H4 (cell line): ENCODE measurements at places on chromosomes 13 and 19. TPM values are rescaled to one million over a fixed set of nuclear protein-coding genes. Genes with fewer than 3 reads are reported as not detected.

CYP4F3 gene
- total RNA-seq = 0.08 and 0.17 TPM in 2 replicates

CEACAM4 gene
- not detected in 2 replicates for total RNA-seq

LGALS4 gene
- total RNA-seq = 0.54 and 1.3 TPM in 2 replicates

ELSPBP1 gene
- 0.08 and 0.68 TPM in 2 replicates for total RNA-seq

CEACAM7 gene
- not detected in 2 replicates for total RNA-seq

TMEM221 gene
- total RNA-seq = 0.27 and 1.1 TPM in 2 replicates

MIER2 gene
- 2.8 and 5.1 TPM in 2 replicates for total RNA-seq

HSD17B14 gene
- total RNA-seq = not detected in 2 replicates

KL gene
- not detected in 2 replicates for total RNA-seq

IER2 gene
- 6.4 and 14.6 TPM in 2 replicates for total RNA-seq

LRRC25 gene
- 0.06 and 0.35 TPM in 2 replicates for total RNA-seq

AZU1 gene
- total RNA-seq = not detected in 2 replicates

SAE1 gene
- 362 and 397 TPM in 2 replicates for total RNA-seq

PRR22 gene
- 0.25 TPM in 1 of 2 replicates, not detected in the other for total RNA-seq

URAD gene
- not detected in 2 replicates for total RNA-seq

COX6B2 gene
- 0.95 TPM in 1 of 2 replicates, not detected in the other for total RNA-seq

CPAMD8 gene
- total RNA-seq = not detected in 2 replicates

GGACT gene
- total RNA-seq = 0.92 and 4.7 TPM in 2 replicates

RXFP2 gene
- total RNA-seq = not detected in 2 replicates

PET100 gene
- total RNA-seq = 65.7 and 67.1 TPM in 2 replicates

POGLUT2 gene
- 14.9 and 22.2 TPM in 2 replicates for total RNA-seq

PLPPR2 gene
- 10.7 and 12.7 TPM in 2 replicates for total RNA-seq

PEPD gene
- 62.7 and 64.2 TPM in 2 replicates for total RNA-seq

KLK14 gene
- total RNA-seq = not detected in 2 replicates

LSR gene
- 1.1 and 1.7 TPM in 2 replicates for total RNA-seq

SIGLEC12 gene
- total RNA-seq = not detected in 2 replicates

ZNF571 gene
- total RNA-seq = 2.9 and 4.2 TPM in 2 replicates

CYP2F1 gene
- total RNA-seq = not detected in 2 replicates

ACP7 gene
- not detected in 2 replicates for total RNA-seq

EPSTI1 gene
- total RNA-seq = 5.4 and 6.0 TPM in 2 replicates

BCL3 gene
- total RNA-seq = 7.8 and 11.6 TPM in 2 replicates

TNFSF13B gene
- 1.1 and 1.5 TPM in 2 replicates for total RNA-seq

PLEKHA4 gene
- total RNA-seq = 2.9 and 5.4 TPM in 2 replicates

ZNF93 gene
- total RNA-seq = 5.4 and 8.3 TPM in 2 replicates

ALOX5AP gene
- 1.1 and 1.2 TPM in 2 replicates for total RNA-seq

MEIOSIN gene
- total RNA-seq = not detected in 2 replicates

CBARP gene
- 0.37 and 1.2 TPM in 2 replicates for total RNA-seq

TSSK6 gene
- total RNA-seq = 0.54 and 1.3 TPM in 2 replicates

IZUMO4 gene
- total RNA-seq = 1.3 and 4.2 TPM in 2 replicates

TNFSF11 gene
- 0.08 TPM in 1 of 2 replicates, not detected in the other for total RNA-seq

ZNF780A gene
- 9.2 and 17.1 TPM in 2 replicates for total RNA-seq

VSTM2B gene
- total RNA-seq = 8.7 and 14.0 TPM in 2 replicates

PLK5 gene
- total RNA-seq = not detected in 2 replicates

ZNF570 gene
- 4.1 and 11.6 TPM in 2 replicates for total RNA-seq

SPACA7 gene
- total RNA-seq = not detected in 2 replicates

KIR3DL2 gene
- total RNA-seq = not detected in 2 replicates

INAFM1 gene
- total RNA-seq = 5.7 and 7.2 TPM in 2 replicates

GATAD2A gene
- total RNA-seq = 10.9 and 30.5 TPM in 2 replicates

S1PR5 gene
- 1.0 and 1.7 TPM in 2 replicates for total RNA-seq

CSNK1G2 gene
- 23.2 and 36.6 TPM in 2 replicates for total RNA-seq

COMP gene
- total RNA-seq = 0.08 TPM in 1 of 2 replicates, not detected in the other

FCGBP gene
- 0.64 and 0.99 TPM in 2 replicates for total RNA-seq

SWSAP1 gene
- 0.45 and 1.0 TPM in 2 replicates for total RNA-seq

C1QTNF9 gene
- not detected in 2 replicates for total RNA-seq

NRTN gene
- 0.06 and 0.23 TPM in 2 replicates for total RNA-seq

SYNE4 gene
- 0.60 and 0.94 TPM in 2 replicates for total RNA-seq

HIF3A gene
- not detected in 2 replicates for total RNA-seq
